ENCODE measurements at places on chromosomes 13 and 19.

GRCh38 chr13:46796129-46796514 is 839 bp downstream of the ESD start:
- no peak for DNase-seq

DNA sequence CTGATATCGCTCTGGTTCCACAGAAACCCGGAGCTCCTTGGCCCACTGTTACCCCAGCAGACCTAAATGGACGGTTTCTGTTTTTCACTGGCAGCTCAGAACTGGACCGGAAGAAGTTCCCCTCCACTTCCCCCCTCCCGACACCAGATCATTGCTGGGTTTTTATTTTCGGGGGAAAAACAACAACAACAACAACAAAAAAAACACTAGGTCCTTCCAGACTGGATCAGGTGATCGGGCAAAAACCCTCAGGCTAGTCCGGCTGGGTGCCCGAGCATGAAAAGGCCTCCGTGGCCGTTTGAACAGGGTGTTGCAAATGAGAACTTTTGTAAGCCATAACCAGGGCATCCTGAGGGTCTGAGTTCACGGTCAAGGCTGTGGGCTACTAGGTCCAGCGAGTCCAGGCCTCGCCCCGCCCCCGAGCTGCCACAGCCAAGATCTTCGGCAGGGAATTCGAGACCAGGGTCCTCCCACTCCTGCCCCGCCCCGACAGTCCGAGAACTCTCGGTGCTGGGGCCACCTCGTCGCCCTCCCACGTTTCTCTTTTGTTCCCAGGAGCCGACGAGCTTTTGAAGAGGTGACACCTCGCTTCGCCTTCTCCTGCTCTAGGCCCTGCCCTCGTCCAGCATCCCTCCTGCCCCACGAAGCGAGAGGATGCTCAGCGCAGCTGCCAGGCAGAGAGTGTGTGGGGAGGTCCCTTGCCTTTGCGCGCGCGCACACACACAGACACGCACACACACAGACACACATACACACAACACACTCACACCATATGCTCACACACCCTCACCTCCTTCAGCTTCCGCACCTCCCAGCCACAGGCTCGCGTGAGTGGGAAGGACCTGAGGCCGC is 8.8 kb downstream of the ZIC2 start:
- DNase-seq = no peak

DNA sequence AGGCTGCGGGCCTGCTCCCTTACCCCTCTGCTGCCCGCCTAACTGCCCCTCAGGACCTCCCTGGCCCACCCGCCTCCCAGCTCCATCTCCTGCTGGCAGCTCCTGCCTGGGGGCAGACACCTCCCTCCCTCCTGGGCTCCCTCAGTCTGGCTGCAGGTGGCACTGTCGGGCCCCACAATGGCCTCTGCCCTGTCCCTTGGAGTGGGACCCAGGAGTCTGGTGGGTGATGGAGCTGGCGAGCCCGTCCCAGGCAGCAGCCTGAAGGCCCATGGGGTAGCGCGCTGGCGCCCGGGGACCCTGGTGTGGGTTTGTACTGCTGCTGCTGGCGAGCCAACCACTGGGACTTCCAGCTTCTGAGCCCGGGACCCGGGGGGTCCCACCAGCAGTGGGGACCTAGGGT is 83.6 kb downstream of the KDM4B start:
- DNase-seq = no peak

GRCh38 chr13:79812070-79812850 is 331.3 kb downstream of the NDFIP2 start:
- DNase-seq = no peak

DNA sequence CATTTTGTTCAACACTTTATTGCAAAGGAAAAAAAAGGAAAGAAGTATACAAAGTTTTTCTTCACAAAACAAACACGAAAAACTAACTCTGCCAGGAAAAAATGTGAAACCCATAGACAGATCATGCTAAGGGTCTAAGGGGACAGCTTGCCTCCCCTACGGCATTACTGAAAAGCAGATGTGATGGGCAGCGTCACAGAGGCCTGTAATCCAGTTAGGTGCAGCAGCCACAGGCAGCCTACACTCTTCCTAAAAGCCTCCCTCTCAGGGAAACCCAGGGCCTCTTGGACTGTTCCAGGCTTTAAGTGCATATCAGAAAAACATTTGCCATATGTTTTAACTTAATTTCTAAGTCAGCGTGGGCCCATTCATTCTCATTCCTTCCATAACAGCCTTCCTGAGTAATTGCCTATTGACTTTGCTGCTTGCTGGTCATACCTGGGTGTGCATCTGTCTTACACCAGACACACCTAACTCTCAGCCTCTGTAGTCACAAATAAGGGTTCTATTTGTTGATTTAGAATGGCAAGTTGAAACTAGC is 135.7 kb upstream of the SERP2 start:
- no peak for DNase-seq

DNA sequence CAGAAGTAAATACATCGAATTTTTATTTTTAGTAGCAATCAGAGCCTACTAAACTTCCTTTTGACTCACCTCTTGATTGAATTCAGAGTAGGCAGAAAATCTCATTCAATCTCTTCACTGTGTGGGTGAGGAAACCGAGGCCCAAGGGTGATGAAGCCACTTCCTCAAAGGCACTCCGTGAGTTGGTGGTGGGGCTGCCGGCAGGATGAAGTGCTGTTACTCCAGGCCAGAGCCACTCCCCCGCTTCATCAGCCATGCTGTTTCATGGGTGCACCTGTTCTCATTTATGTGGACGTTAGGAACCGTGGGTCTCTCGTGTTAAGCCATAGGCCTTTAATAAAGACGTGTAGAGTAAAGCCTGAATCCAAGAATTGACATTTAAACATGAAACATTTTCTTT is 13.2 kb downstream of the ING1 start:
- DNase-seq = peak; percentile 63

- no peak for DNase-seq
Measured at GRCh38 chr13:95644601-95645052, at the start of gene DZIP1. DZIP1 (minus strand) TSS chr13:95644706; CDS start chr13:95642029, 2,677 bp downstream.

DNA sequence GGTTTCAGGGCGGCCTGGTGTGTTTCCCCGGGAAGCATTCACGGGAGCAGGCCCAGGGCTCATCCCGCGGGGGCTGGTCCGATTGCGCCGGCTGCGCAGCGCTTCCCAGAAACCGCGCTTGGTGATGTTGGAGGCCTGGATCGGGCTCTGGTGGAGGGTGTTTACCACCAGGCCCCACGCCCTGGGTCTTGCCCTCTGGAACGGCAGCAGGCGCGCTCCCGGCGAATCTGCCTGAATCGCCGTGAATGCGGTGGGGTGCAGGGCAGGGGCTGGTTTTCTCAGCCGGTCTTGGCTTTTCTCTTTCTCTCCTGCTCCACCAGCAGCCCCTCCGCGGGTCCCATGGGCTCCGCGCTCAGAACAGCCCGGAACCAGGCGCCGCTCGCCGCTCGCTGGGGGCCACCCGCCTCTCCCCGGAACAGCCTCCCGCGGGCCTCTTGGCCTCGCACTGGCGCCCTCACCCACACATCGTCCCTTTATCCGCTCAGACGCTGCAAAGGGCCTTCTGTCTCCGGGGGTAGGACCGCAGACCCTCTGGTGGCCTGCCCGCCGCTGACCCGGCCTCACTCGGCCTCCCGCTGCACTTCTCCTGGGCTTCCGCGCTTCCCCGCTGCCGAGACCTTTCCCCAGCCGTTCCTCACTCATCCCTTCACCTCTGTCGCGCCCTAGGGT is 69.4 kb upstream of the GJB6 start:
- no peak for DNase-seq

- no peak for DNase-seq
Measured at GRCh38 chr13:47829690-47830089, 171.4 kb downstream of the SUCLA2 start.

DNA sequence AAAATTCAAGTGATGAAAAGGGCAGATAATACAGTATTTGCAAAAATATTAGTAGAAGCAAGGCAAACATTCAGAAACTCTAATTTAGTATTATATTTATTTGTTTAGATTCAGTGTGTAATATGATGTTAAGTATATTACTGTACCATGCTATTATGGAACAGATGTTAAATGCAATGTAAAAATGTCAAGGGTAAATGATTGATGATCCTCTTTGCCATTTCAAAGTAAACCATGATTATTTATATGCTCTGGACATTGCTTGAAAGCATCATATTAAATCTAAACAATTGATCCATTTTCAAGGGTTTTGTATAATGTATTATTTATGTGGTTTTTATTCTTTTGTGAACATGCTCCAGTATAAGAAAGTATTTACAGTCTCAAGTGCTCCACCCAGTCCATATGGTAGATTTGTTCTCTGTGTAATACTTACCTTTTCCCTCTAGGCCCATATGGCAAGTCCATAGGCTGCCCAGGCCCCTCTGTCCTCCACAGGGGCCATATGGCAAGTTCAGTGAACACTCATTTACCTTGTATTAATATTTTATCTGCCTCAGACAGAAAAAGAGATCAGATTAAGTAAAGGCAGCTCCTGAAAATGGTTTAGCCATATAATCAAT is 353.5 kb downstream of the DACH1 start:
- no peak for DNase-seq

- no peak for DNase-seq
Measured at GRCh38 chr19:27676334-27676733, 1536.6 kb downstream of the UQCRFS1 start.

- no peak for DNase-seq
Measured at GRCh38 chr19:50677636-50678035, 28.4 kb downstream of the C19orf81 start.

DNA sequence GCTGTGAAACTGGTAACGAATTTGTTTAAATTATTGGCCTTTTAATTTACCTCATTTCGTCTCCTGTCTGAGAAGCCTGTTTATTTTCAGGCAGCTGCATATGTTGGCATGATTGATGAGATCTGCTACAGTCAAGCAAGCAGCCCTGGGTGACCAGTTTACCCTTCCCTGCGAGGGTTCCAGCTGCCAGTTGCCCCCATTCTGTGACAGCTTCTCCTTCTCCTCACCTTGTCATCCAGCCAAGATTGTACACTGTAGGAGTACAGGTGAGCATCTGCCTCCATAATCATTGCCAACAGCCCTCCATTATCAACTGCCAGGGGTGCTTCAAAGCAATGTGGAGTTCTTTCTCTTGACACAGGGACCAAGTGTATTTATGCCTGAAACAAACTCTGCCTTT is 1979.9 kb upstream of the PRR20A start:
- DNase-seq = no peak

DNA sequence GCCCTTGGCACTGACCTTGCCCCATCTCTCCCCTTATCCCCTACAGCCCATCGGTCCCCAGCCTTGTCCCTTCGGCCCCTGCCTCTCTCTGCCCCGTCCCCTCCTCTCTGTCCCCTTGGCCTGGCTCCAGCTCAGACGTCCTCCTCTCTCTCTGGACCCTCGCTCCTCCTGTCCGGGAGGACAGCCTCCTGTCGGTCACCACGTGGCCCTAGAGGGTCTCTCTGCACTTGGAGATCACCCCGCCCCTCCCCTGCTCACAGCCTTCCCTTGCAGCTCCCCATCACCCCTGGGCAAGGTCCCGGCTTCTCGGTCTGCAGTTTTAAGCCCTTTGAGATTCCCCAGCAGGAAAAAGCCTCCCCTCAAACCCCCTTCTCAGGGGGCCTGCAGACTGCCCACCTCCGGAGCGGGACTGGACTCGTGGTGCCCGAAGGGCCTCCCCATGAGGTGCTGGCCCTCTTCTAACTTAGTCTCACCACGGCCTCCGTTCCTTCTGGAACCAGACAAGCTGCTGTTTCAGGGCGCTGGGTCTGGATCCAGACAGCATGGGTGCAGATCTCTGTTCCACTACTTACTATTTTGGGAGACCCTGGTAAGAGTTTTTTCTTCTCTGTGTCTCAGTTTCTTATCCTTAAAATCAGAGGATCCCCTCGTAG is 3.3 kb upstream of the KLK15 start:
- DNase-seq = no peak

DNA sequence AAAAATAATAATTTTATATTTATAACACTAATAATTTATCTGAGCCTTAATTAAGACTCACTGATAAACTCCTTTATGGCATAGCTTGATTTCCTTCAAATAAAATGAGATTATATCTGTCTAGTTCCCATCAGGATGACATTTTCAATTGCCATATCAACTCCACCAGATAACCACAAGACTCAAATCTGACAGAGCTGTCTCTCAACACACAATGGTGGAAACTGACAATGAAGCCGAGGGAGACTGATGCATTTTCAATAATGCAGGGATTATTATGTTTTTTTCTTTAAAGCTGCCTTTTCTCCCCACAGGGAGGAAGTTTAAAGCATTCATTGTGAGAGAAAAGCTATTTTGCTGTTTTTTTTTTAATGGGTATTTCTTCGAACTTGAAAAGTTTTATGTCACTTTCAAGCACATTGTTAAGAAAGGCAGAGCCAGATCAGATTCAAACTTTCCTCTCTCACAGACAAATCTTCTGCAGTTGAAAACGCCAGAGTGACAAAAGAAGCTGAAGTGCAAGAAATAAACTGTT is 1326.9 kb upstream of the MIR17HG start:
- no peak for DNase-seq

GRCh38 chr13:105327581-105328126 is 1207.8 kb downstream of the EFNB2 start:
- DNase-seq = no peak
